Activated CD4-positive, alpha-beta T cell treated with anti-CD3 and anti-CD28 coated beads for 48 hours (primary cell): ENCODE measurements at places on chromosomes 7 and 10.
A peak's percentile ranks its signal among the peaks of the same experiment; 100 is the strongest.

DNA sequence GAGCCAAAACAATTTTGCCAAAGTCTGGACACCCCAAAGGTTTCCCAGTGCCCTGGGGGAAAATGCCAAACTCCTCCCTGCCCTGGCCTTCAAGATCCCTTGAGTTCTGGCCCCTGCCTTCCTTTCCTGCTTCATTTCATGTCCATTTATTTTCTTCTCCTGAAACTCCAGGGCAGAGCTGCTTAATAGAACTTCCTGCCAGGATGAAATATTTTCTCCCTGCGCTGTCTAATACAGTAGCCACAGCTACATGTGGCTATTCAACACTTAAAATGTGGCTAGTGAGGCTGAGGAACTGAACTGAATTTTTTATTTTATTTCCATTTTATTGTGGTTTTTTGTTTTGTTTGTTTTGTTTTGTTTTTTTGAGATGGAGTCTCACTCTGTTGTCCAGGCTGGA, 49.6 kb downstream of the COL13A1 start:
- DNase-seq: no peak

DNA sequence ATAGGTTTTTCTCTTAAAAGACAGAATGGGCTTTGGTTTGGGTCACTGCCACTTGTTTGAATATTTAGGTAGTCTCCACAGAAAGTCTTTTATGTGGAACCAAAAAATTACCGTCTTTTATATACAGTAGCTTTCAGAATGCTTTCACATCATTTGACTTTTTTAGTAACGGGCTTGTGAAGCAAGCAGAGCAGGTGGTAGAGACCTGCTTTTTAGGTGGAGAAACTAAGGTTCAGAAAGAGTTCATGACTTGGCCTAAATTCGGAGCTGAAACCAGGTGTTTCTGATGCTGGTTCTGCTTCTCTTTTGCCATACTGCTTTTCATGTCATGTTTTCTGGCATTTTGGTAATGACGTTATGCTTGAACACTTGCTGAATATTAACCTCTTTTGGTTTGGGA, 36.3 kb downstream of the GARS1 start:
- no peak for DNase-seq

GRCh38 chr7:75900617-75901315, 14.2 kb upstream of the POR start:
- no peak for DNase-seq

- no peak for DNase-seq
These were observed 162.9 kb downstream of the RGS10 start for GRCh38 chr10:119379466-119380071.

DNA sequence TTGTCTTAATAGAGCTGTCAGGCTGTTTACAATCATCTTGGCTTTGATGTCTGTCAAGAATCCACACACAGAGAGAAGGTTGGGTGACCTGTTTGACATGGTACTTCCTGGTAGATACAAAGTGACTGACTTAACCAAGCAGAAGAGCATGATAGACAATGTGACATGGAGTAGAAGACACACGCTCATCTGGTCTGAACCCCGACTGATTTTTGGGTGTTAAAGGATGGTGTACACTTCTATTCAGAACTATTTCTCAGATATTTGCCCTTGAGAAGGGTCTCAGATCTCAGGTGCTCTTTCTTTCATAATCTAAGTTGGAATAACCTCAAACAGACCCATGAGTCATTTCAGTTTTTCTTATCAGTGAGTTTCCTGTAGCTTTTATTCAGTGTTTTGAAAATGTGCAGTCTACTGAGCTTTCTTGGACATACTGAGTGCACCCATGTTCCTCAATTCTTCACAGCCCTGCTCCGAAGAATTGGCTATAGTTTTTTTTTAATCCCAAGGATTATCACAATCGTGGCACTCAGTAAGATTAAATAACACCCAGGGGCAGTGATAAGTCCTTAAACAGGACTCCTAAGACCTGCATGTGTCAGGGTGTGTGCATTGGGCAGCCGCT, 46.4 kb upstream of the NXPH1 start:
- DNase-seq: no peak

DNA sequence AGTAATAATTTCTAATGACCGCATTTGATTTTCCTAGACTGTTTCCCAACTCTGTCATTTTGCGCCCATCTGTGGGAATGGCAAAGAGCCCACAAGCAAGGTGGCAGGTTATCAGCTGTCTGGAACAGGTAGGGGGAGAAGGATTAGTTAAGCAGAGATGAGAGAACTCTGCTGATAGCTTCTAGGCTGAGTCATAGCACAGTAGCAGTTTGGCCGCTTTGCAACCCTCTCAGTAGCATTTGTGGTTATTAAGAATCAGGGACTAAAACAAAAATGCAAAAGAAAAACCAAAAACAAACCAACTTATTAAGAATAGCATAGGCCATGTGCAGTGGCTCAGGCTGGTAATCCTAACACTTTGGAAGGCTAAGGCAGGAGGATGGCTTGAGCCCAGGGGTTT, 602.7 kb upstream of the SORCS1 start:
- no peak for DNase-seq

GRCh38 chr7:41319581-41319980, 383.3 kb downstream of the INHBA start:
- DNase-seq: no peak

GRCh38 chr10:50896721-50897120, 11.3 kb upstream of the A1CF start:
- DNase-seq: no peak

- DNase-seq: no peak
These were observed 475.2 kb upstream of the CELF2 start for GRCh38 chr10:10542477-10542876.

DNA sequence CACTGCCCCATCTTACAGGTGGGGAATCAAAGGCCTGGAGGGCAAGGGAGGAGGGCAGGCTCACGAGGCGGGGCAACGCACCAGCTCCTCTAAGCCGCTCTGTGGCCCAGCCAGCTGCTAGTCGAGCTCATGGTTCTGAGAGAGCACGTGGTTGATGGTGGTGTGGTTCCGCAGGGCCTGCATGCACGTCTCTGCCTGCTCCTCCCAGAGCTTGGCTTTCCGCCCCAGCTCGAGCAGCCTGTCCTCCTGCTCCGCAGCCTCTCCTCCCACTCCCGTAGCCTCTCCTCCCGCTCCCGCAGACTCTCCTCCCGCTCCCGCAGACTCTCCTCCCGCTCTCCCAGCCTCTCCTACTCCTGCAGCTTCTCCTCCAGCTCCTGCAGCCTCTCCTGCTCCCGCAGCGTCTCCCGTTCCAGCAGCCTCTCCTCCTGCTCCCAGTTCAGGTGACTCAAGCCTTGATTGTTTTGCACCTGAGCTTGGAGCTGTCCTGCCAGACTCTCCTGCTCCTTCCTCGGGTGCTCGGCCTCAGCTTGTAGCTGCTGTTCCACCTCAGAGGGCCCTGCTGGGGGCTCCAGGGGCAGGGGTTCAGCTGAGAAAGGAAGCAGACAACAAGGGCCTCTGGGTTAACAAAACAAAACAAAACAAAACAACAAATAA, 19.1 kb upstream of the MTPAP start:
- DNase-seq: no peak

DNA sequence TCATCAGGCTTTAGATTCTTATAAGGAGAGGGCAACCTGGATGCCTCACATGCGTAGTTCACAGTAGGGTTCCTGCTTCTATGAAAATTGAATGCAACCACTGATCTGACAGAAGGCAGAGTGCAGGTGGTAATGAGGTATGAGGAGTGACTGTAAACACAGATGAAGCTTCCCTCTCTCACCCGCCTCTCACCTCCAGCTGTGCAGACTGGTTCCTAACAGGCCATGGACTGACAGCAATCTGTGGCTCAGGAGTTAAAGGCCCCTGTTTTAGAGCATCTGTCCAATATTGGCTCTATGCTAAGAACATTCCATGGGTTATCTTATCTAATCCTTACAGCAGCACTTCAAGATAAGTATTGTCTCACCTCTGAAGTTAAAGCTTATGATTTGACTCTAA, 213.5 kb upstream of the NRP1 start:
- no peak for DNase-seq

DNA sequence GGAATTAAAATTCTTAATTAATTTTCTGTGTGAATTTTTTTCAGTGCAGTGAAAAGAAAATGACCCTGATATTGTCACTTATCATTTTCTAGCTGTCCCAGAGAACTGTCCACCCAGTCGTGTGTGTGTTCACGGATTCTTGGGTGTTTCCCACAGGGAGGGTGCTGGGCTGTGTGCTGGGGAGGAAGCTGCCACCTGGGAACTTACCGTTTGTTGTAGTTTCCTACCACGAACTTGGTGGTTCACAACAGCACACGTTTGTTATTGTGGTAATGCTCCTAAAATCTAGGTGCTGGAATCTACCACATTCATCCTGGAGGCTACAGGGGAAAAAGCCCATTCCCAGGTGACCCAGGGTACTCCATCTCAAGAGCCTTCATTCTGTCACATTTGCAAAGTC, 276.1 kb downstream of the GLRX3 start:
- DNase-seq: no peak

DNA sequence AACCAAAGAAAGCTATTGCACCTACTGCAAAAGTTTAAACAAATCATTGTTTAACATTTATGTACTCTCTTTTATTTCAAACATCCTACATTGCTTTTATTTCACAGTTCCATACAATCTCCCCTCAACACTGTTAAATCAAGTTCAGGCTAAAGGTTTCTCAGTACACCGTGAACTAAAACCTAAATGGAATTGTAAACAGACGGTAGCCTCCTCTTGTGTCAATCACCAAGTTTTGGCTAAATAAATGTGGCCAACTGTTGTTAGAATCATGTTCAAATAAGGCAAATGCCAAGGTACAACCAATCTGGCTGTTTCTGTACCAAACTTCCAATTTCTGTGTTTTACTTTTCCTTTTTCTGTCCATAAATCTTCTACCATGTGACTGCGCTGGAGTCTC, 723.7 kb upstream of the LRRTM3 start:
- no peak for DNase-seq

- no peak for DNase-seq
These were observed 40.7 kb upstream of the AQP1 start for GRCh38 chr7:30870821-30871518.

- peak; percentile 76 for DNase-seq
These were observed 84.2 kb upstream of the MKI67 start for GRCh38 chr10:128210215-128211063.

DNA sequence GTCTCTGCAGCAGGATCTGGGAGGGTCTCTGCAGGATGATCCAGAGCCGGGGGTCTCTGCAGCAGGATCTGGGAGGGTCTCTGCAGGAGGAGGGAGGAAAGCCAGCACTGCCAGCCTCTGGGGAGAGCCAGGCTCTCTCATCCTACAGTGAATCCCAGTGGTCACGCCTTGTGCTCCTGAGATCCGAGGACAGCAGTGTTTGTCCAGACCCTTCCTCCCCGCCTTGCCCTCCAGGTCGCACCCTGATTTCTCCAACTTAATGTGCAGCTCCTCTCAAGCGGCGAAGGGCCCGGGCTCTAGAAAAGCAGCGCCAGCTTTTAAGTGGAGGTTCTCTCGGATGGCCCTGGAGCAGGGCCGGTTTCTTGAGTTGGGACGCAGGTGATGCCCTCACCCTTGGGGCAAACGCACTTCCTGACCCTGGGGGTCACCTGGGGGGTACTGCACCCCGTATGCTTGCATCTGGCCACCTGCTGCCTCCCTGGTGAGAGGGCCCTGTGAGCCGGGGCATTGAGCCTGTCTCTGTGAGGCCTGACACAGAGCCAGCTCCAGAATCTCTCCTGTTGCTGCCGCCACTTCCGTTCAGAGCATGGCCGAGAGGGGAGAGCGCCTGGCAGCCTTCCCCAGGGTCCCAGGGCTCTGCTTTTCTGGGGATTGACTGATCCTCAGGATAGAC, 111.6 kb downstream of the ACTR3B start:
- no peak for DNase-seq

GRCh38 chr7:51102828-51103227, 213.8 kb downstream of the COBL start:
- DNase-seq: no peak

GRCh38 chr7:129466796-129467195, 32.6 kb downstream of the STRIP2 start:
- DNase-seq: no peak

DNA sequence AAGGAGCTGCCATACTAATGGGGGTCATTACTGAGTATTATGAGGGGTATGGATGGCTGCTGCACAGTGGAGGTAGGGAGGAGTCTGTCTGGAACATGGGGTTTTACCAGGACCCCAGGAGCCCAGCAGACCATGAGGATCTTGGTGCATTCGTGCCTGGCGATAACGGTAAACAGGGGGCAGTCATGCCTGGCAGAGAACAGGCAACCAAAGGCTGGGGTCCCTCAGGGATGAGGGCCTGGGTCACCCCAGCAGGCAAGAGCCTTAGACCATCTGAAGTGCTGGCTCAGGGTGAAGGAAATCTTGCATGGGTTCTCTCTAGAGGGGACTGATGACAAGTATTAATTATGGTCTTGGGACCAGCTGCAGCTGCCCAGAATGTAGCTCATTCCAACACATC, 46.1 kb downstream of the MYL10 start:
- no peak for DNase-seq
